ENCODE measurements at places on chromosomes 6 and 20.

GRCh38 chr6:119313937-119314884 is 35.4 kb downstream of the MAN1A1 start:
- DNase-seq, result no peak

GRCh38 chr6:154432533-154433476 is 76.2 kb upstream of the IPCEF1 start:
- no peak for DNase-seq

DNA sequence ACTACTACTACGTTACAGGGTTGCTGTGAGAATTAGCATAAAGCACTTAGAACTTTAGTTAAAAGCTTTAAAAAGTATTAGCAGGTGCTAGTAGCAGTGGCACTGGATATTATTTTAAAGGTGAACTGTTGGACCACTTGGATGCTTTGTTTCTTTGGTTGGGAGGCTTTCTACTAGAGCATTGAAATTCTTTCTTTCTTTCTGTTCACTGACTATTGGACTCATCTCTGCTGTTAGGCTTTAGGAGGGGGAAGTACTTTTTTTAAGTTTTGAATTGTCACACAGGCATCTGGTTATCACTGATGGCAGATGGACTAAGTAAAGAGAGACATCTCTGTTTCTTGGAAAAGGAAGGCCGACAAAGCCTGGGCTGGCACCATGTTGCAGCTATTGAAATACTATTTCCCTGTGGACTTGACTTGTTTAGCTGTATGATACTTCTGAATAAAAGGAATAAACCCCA is 4.8 kb downstream of the TBPL1 start:
- no peak for DNase-seq

DNA sequence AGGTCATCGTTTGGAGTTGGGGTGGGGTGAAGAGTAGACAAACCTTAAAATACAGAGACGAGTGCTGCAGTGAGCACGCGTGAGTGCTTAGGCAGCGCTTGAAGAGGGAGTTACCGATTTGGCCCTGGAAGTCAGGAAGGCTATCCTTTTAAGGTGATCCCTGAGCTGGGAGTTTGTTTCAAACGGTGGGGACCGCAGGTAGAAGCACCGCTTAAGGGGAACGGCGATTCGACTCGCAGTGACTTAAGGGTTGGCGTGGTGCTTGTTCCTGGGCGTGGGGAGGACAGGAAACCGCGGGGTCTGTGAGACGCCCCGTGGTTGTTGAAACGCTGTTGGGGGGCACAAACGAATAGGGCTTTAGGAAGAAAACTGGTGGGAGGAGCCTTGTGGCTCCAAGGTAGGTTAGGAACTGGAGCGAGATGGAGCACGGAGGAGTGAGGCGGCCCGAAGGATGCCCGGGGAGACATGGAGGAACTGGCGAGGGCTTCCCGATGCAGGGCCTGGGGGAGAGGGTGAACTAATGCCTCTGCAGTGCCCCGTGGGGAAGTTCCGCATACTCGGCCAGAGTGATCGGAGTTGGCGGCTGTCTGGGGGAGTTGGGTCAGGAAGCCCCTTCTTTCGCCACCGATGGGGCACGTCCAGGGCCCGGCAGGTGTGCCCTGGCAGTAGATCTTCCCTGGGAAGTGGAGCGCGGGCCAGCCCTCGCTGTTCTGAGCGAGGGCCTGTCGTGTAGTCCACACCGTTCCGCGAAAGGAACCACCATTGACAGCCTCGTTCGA is 1.3 kb upstream of the CDYL start:
- DNase-seq, result no peak

DNA sequence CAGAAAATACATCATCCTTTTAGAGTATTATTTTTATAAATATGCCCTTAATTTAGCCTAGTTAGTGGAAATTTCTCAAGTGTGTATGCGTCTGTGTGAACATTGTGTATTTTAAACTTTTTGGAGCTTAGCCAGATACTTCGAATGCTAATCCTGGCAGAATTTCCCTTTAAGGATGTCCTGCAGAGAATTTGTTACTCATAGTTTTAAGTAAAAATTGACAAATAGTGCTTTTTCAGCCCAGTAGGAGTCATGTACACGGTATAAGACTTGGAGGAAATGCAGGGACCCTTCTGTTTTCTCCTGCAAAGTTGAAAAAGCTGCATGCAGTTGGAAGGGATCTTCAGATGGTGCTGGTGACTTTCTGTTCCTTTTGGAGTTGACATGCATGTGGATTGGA is at the start of gene FHL5:
TSS of gene FHL5 (plus strand) at position 243 of the 400 bp plus-strand sequence. CDS start 40,486 bp downstream, outside the sequence.
- DNase-seq, result no peak

DNA sequence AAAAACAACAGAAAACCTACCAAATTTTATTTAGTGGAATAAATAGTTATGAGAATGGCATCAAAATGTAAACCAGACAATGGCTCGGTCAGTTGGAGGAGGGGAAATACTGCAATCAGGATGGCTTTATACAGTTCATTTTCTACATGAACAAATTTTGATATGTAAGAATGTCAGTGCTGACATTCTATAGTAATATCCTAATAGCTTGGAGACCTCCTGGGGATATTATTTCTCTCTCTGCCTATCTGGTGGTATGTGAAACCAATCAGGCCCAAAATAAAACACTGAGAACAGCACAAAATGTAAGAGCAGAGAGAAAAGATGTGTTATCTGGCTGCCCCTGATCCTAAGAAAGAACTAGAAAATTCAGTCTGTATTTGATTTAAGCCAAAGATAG is 327.7 kb downstream of the UBE3D start:
- DNase-seq, result no peak

- peak; percentile 6 for DNase-seq
Observed at GRCh38 chr20:19012676-19013075, 199.1 kb downstream of the SCP2D1 start.

DNA sequence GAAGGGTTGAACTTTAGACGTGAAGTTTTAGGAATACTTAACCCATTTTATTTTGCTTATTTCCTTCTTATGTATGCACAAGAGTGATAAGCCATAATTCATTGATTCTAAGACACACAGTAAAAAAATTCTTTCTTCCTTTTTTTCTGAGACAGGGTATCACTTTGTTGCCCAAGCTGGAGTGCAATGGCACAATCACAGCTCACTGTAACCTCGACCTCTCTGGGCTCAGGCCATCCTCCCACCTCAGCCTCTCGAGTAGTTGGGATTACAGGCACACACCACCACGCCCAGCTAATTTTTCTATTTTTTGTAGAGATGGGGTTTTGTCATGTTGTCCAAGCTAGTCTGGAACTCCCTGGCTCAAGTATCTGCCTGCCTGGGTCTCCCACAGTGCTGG is 116.6 kb upstream of the RNF24 start:
- DNase-seq, result no peak

DNA sequence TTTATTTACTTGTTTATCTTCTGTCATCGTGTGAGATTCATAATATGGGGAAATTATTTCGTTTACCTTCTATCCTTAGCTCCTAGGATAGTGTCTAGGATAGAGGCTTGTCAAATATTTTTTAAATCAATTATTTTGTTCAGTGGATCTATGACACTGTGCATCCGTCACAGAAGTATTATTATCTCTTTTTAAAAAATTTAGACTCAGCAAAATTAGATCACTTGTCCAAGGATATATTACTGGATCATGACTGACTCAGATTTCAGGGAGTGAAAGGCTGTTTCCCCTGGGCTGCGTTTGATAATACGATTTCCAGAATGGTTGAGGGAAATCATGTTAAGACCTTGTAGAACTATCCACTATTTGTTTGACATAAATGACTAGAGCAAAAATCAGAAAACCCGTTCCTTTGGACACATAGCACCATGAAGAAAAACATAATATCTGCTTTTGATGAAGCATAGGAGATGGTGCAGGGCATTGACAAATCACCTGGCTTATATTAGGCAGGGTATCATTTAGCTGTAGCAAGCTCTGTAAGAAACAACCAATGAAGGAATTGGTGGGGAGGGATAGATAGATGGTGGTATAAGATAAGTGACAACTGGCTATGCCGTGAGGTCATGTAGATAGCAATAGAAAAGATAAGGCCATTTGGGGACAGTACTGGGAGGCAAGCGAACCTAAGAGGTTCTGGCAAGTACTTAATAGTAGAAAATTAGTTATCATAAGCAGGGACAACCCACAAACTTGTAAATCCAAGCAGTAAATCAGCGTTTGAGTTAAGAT is 465.2 kb upstream of the MAN1A1 start:
- DNase-seq, result no peak

DNA sequence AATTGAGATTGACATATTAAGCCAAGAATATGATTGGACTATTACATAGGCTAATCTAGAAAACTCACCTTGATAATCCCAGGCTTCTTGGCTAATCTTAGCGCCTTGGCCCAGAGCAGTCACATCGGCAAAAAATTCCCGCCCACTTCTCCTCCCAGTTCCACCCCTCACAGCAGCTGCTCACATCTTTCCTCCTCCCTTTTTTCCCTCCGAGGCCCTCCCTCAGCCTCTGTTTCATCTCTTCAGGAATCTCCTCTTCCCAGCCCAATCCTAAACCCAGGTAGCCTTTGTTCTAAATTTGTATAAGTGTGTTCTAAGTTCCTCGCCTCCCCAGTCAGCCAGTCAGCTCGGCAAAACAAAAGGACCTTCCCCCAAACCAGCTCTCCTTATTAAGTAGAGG is 184.3 kb downstream of the PRKN start:
- DNase-seq, result no peak

DNA sequence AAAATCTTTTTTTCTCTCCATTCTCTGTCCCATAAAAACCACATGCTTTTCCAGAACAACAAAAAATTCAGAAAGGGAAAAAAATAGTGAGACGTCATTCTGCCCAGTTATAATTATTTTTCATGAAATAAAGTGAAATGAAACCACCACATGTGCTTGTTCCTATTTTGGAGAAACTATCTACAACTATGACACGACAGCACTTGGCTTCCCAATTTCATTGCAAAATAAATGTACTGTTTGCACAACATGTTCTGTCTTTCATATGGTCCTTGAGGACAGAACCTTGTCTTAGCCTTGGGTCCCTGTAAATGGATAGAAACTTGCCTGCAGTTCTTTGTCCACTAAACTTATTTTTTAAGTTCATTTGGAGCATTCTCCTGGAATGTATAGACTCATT is 5.6 kb upstream of the MAN1A1 start:
- DNase-seq, result no peak

GRCh38 chr6:53188833-53189232 is 40.2 kb upstream of the GCM1 start:
- DNase-seq, result no peak

- DNase-seq, result no peak
Observed at GRCh38 chr20:16011056-16011455, 562.2 kb downstream of the KIF16B start.

GRCh38 chr6:13272131-13273046 is 55.9 kb downstream of the TBC1D7 start:
- no peak for DNase-seq

GRCh38 chr6:15929685-15930084 is 199.2 kb upstream of the MYLIP start:
- DNase-seq, result no peak

DNA sequence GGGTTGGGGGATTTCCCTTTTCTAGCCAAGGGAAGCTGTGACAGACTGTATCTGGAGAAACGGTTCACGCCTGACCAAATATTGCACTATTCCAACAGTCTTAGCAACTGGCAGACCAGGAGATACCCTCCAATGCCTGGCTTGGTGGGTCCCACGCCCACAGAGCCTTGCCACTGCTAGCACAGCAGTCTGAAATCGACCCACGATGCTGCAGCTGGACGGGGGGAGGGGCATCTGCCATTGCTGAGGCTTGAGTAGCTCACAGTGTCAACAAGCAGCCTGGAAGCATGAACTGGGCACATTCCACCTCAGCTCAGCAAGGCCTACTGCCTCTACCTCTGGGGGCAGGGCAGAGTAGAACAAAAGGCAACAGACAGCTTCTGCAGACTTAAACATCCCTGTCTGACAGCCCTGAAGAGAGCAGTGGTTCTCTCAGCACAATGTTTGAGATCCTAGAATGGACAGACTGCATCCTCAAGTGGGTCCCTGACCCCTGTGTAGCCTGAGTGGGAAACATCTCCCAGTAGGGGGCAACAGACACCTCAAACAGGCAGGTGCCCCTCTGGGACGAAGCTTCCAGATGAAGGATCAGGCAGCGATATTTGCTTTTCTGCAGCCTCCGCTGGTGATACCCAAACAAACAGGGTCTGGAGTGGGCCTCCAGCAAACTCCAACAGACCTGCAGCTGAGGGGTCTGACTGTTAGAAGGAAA is 89.9 kb upstream of the ECI2 start:
- no peak for DNase-seq

- no peak for DNase-seq
Observed at GRCh38 chr6:45563844-45564243, 186.1 kb upstream of the SUPT3H start.

GRCh38 chr20:37526839-37527637 is 638 bp downstream of the BLCAP start:
- no peak for DNase-seq

DNA sequence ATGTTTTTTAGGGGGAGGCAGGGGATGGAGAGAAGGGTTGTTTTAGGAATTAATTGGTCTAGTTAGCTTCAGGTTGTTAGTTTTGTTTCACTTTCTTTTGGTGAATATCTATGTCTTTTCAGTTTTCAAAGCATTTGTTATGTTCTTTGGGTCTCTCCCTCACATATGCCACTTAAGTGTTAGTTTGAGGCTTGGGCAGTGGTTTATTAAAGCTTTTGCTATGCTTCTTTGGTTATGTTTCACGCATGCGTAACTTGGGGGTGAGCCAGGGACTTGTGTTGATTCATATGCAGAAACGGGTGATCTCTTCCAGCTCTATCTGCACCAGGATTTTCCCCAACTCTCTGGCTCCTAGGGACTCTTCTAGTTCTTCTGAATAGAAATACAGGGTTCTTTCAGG is 11.4 kb upstream of the MMS22L start:
- DNase-seq, result peak; percentile 65

DNA sequence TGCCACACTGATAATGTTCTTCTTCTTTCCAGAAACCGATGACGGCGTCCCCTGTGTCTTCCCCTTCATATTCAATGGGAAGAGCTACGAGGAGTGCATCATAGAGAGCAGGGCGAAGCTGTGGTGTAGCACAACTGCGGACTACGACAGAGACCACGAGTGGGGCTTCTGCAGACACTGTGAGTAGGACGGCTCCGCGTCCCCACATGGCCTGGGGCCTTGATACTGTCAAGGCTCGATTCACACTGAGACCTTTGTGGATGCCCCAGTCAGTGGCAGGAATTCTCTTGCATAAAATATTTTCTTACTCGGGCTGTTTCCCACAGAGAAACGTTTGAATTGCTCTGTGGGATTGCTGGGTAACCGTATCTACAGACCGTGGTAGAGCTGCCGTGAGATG is 41.5 kb upstream of the SLC22A1 start:
- DNase-seq, result no peak

DNA sequence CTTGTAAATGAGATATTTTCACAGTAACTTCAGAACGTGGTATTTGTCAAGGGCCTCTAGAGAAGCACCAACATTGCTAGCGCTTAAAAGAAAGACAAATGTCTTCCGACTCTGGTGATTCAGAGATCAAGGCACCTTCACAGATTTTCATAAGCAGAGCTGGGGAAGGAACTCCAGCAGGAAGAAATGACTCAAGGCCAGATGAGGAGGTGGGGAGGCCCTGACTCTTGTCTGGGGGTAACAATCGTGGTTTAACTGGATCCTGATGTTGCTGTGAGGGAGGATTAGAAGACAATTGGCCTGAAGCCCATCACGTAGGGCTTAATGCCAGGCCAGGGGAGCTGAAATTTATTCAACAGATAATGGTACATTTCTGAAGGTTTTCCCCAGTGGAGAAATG is 122.9 kb upstream of the QKI start:
- DNase-seq, result no peak

Measured in stromal cell of bone marrow (primary cell).